ENCODE measurements at places on chromosomes 16 and 17.

DNA sequence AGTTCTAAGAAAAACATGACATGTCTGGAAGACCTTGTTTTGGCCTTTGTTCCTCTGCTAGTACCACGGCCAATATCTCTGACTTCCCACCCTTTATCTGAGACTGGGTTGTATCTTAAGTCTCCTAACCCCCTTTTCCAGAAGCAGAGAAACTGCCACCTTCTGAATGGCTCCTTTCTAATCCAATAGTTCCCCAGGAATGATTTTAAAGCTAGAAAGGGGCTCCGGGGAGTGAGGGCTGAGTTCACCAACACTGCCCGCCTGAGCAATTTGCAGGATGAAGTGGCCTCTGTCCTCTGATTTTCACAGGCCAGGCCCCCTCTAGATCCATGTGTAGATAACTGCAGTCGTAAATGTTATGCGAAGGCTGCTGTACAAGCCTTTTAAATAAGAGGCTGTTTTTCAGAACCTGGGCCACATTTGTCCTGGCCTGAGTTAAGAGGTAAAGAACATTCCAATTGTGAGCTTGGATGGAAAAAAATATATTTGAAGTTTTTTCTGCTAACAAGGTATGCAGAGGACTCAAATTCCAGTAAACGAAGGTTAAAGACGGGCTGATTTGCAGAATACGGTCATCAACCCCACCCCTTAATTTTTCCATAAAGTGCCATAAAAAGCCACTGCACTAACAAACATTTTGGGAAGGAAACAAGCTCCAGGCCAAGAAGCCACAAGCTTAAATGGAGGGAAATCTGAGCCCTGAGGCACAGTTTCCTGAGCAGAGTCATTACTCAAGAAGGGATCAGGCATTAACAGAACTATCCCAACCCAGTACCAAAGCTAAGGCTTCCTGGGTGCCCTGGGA is 117.0 kb upstream of the MAF start:
- DNase-seq, result no peak

GRCh38 chr16:28981517-28981916 is 3.3 kb upstream of the LAT start:
- DNase-seq, result no peak

- DNase-seq, result no peak
These were observed 57.0 kb downstream of the PITPNC1 start for GRCh38 chr17:67434061-67434525.

DNA sequence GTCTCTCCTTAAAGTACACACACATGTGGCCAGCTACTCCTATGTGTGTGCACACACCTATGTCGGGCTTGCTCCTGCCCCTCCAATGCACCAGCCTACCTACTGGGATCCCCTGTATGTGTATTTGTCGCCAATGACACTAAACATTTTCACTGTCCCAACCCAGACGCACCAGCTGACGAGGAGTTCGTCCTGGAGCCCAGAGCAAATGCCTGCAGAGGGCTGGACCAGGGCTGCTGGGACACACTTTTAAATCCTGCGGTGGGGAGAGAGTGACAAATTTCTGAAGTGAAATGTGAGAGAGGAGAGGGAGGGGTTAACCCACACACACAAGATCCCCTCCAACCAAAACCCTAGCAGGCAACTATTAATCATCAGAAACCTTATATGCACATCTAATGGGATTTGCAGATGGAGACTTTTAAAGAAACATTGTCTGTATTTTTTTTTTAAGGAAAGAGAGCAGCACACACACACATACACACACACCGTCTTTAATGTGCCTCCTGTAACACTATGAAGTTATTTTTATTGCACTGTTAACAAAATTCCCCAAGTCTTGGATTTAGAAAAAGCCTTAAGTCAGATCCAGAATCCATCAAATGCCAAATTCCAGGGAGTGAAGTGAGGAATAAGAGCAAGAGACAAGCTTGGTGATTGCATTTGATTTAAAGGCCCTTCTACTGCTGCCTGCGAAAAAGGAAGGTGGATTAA is at the start of gene MEOX1:
Gene MEOX1 (minus strand): TSS at position 224 of the 714 bp plus-strand sequence. CDS start 388 bp downstream, outside the sequence.
- DNase-seq, result no peak

Data from NCI-H1436 treated with DMSO at 0.1 percent for 48 hours (cell line).